ENCODE measurements at places on chromosomes 7 and 10.

DNA sequence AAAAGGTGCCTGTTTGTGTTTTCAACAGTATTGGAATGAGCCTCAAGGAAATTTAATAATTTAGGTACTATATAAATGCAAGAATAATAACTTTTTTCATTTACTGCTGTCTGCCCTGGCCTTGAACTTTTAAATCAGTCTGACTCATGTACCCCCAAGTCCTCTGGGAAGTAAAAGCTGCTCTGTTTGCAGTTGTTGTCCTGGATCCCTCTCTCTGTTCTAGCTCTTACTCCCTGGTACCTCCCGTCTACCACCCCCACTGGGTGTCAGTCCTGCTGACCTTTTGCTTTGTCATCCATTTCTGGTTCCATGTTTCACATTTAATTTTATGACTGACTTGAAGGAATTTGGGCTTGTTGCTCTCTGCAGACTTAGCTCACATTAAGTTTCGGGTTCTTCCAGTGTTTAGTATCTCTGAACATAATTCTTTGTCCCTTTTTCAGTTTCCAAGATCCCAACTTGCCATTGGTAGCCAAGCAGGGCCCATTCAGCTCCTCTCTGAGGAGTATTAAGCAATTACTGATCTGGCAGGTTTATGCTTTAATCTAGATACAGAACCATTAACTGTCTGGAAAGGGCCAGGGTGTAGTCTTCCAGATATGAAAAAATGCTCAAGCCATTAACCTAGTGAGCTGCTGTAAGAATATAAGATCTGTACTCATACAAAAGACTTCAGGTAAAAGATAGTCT is 208.7 kb upstream of the FAM3C start:
- DNase-seq: no peak

DNA sequence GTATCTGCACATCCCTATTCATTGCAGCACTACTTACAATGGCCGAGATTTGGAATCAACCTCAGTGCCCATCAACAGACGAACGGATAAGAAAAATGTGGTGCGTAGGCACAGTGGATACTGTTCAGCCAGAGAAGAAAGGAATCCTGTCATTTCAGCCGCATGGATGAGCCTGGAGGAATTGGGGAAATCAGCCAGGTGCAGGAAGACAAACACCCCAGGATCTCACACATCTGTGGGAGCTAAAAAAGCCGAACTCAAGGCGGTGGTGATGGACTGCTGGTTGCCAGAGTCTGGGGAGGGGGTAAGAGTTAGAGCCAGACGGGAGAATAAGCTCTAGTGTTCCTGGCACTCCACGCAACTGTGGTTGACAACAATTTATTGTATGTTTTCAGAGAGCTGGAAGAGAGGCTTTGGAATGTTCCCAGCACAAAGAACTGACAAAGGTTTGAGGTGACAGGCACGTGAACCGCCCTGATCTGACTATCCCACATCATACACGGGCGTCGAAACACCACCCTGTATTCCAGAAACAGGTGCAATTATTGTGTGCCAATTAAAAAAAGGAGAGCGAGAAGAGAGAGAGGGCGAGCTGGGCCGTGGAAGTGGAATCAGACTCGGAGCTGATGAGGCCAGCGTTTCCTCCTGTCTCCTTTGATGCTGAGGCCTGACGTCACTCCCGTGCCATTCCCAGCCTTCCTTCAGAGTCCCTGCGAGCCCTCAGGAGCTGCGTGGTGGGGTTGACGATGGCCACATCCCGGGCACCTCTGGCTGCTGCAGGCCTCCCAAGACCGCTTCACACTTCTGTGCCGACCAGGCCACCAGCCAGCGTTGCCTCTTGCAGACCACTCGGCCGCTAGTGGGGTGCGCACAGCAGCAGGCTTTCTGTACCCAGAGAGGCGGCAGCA is 189.5 kb downstream of the DNAJB6 start:
- no peak for DNase-seq

- DNase-seq: no peak
Measured at GRCh38 chr7:69436946-69437345, 161.3 kb upstream of the AUTS2 start.

GRCh38 chr7:76998285-76998589 is 33.9 kb downstream of the SPDYE17 start:
- no peak for DNase-seq

DNA sequence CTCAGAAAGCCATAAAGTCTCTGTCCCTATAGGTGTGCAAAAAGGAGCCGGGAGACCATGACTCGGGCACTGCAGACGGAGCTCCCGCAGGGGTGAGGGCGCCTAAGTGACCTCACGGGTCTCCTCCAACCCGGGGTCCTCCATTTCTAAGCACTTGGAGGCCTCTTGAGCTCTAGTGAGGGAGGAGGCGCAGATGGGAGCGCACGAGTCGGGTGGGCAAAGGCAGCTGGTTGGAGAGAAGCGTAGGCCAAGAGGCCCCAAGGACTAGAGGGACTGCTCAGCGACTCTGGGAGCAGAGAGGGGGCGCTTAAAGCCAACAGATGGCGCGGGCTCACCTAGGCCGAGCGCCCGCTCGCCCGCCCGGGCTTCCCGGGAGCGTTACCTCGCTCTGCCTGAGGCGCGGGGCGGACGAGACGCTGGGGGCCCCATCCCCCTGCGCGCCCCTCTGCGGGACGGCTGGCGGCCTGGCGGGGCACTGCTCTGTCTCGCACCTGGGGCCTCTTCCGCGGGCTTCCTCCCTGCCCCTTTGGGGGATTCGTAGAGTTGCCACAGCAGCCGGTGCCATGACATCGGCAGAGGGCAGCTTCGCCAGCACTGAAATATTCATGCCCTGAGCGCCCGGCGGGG is 523 bp upstream of the CDH23 start:
- DNase-seq: peak; percentile 71

DNA sequence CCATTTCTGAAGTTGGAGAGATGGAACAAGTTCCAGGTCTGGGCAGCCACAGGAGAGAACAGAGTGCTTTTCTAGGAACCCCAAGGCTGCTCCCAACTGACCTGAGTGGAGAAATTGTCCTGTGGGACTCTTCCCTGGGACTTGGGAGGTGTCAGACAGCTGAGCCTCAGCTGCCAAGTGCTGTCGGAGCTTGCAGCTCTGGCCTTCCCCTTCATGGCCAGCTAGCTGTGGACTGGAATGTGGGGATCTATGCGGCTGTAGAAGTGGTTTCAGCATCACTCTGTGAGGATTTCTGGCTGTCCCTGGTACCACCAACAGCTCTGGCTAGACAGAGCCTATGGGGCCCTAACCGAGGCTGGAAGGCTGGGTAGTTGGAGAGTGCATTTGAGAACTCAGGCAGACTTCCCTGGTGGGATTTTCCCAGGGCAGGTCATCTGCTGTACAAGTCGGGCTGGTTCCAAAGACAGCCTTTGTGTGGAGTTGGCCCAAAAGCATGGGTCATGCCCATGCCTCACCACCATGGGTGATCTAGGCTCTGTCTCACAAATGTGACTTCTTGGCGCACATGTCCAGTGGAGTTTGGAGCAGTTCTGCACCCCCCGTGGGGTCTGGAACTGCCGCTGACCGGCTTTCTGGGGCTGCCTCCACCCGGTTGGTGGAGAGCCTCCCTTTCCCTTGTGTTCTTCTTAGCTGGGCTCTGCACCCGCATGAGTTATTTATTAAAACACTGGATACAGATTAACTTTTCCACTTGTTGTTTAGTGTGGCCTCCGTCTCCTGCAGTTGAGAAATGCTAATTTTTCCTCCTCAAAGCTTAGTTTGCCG is 10.9 kb downstream of the SUFU start:
- DNase-seq: no peak

GRCh38 chr7:33237036-33237435 is 107.7 kb downstream of the BBS9 start:
- no peak for DNase-seq

DNA sequence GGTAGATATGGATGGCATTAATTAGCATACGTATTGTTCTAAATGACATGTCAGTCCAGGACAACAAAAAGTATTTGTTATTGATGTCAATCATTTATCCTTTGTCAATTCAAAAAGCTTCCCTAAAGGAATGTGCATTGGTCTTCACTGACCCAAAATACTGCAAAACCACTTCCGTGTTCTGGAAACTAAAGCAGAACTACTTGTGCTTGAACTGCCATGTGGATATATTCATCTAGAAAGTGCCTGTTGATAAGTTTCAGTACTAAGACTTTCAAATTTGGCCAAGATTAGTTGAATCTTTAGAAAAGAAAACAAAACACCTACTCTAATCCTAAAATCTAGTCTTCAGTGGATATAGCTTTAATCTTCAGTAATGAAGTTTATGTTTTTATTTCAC is 242.1 kb upstream of the PPP1R3A start:
- no peak for DNase-seq

GRCh38 chr10:22655312-22655981 is 58.9 kb downstream of the PIP4K2A start:
- DNase-seq: no peak

GRCh38 chr10:128007056-128007455 is 100.2 kb downstream of the PTPRE start:
- no peak for DNase-seq

DNA sequence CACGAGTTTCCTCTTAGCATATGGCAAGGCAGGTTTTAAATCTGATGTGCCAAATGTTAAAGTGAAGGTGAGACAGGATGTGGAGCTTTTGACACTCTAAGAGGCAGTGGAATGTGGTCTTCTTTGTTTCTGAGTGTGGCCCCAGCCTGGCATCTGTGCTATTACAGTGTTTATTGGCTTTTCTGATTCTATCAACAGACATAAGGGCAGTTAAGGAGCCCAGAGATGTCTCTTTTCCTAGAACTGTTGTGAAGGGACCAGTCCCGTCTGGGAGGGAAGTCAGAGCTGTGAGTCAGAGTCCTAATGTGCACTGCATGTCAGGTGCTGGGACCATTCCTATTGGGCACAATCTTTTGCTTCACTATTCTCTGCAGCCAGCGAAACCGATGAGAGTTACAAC is 32.5 kb downstream of the TRUB1 start:
- no peak for DNase-seq
